ENCODE measurements at places on chromosomes 7 and 10. TPM values are rescaled to one million over a fixed set of nuclear protein-coding genes. Genes with fewer than 3 reads are reported as not detected.

The ENTPD1 gene
- total RNA-seq: 0.02 TPM

The PRPS1L1 gene
- total RNA-seq: not detected

The EPDR1 gene
- 89.0 TPM for total RNA-seq

The LGI1 gene
- not detected for total RNA-seq

The CPXM2 gene
- not detected for total RNA-seq

The PIK3CG gene
- total RNA-seq: not detected

The SLC26A4 gene
- total RNA-seq: 0.02 TPM

Data from A549 treated with CORT108297 at 1 μM for 4 hours (cell line).